ENCODE measurements at places on chromosomes 12 and 14.

DNA sequence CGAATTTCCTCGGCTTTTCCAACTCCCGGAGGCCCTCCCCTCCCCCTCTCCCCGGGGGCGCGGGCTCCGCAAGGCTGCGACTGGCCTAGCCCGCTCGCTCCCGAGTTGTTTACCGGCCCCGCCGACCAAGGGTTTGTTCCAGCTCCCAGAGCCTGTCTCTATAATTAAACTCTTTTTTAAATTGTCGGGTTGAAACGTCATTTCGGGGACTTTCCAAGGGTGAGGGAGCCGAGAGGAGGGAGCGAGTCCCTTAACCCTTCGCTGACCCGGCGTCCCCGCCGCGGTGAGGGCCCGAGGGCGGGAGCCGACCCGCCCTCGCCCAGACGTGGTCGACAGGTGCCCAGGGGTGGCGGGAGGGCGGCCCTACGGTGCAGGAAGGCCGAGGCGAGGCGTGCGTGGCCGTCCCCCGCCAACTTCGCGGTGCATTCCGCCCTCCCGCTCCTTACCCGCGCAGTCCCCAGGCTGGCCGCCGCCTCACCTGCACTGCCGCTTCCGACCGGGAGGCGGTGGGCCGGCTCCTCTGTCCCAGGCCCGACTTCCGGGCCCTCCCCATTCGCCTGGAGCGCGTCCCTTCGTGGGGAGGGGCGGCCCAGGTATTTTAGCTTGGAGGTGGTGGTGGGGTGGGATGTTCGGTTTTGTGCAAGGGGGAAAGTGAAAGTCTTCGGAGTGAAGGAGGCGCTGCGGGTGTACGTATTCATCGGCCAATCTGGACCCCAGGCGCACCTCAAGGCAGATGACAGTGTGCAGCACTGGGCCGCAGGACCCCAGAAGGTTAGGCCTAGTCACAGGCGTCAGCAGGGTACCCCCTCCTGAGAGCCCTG, 2.9 kb upstream of the ZFP36L1 start:
- DNase-seq: no peak

DNA sequence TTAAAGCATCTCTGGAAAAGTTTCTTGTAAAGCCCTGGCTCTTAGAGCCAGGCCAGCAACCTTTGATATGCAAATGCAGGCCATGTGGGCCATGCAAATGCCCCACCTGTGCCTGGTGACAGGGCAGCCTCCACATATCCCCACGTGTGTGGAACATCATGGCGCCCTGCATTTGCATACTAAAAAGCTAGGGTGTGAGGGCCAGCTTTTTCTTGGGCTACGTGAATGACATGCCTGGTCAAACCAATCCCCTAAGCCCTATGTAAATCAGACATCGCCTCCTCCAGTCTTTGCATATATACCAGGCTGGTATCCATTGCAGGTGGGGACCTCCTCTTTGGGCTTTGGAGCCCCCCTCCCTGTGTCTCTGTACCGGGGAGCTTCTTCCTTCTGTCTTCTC, 6.4 kb downstream of the CSRP2 start:
- no peak for DNase-seq

DNA sequence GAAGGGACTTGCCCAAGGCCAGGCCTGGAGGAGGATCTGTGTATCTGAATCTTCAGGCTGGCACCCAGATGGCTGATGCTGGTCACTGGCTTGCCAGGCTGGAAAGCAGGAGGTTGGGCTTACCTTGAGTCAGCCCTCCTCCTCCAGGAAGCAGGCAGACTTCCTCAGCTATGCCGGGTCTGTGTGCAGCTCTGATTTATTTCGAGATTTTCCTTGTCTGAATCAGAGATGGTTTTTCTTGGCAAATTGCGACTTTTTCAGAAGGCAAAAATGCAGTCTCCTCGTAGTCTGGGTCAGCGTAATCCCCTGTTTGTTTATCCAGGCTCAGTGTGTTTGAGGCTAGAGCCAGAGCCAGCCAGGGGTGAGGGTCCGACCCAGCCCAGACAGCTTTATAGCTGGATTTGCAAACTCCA, 48.9 kb downstream of the SMOC1 start:
- no peak for DNase-seq

DNA sequence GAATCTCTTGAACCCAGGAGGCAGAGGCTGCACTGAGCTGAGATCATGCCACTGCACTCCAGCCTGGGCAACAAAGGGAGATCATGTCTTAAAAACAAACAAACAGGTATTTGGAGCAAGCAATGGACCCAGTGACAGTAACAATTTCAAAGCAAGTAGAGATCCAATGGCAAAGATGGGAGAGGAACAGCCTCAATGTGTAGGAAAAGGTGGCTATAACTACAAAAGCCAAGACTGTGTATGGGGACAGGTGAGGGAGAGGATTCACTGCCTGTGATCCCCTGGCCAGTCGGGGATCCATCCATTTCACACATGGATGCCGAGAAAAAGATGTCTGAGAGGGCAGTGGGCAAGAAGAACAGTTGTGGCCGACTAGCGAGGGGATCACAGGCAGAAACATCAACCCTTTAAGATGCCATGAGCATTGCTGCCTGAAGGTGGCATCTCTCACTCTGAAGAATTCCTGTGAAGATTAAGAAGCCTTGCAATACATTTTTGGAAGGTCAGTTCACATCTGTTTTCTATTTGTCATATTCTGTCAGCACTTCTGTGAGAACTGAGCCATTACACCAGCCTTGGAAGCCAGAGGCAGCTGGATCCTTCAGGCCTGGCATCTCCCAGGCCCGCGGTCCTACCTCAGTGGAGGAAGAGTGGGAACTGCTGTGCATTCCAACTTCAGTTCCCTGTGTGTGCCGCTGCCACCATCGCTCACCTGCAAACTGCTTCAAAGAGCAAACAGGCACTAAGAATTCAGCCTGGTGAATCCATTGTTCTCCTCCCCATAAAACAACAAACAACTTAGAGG, 54.5 kb upstream of the FRS2 start:
- no peak for DNase-seq

DNA sequence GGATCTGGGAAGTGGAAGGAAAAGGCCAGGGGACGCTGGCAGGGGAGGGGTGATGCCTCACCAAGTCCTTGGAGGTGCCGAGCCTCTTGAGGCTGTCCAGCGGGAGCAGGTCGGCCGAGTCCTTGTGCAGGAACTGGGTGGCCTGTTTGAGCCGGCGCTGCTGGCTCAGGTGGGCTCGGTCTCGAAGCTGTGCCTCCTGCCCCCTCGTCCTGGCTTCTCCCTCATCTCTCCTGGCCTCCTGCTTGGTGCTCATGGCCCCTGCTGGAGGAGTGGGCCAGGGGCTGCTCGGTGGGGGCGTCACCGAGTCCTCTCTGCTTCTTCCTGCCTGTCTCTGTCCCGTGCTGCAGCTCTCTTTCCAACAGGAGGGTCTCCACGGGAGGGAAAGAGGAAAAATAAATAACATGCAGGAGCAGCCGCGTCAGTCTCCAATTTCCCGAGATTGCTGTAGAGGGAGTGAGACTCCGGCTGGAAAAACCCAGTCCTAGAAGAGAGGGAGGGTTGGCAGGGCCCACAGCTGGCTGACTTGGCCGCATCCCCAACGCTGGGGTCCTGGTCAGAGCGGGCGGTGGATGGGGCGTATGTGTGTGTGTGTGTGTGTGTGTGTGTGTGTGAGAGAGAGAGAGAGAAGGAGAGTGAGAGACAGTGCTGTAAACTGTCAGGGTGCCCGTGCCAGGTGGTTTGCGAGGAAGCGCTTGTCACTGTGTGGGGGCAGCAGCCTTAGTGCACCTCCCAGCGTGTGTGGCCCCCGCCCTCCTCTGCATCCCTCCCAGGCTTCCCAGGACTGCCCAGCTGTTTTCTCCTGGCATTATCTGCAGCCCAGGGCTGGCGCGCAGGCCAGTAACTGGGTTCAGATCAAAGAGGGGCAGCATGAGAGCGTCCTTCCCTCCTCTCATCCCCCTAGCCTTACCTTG, at the start of gene NRIP2:
NRIP2 (minus strand) TSS at position 455 of the 911 bp plus-strand sequence; CDS start at position 403, 52 bp downstream.
- DNase-seq: no peak

Data from stimulated activated CD4-positive, alpha-beta T cell treated with anti-CD3 and anti-CD28 coated beads, TNF-alpha, amount 100 ng/mL, for 48 hours (primary cell).